Endodermal cell (in vitro differentiated cells): ENCODE measurements at places on chromosomes 5 and 9. TPM values are rescaled to one million over a fixed set of nuclear protein-coding genes. Genes with fewer than 3 reads are reported as not detected.

GRCh38 chr9:76302947-76303550 is 91.2 kb downstream of the RFK start:
- DNase-seq, result no peak

- DNase-seq, result no peak
These were observed 112.3 kb downstream of the VCAN start for GRCh38 chr5:83583859-83584258.

AJM1 gene
- 1.4 to 2.8 TPM (median 2.1 TPM) in 3 replicates for total RNA-seq

MEIKIN gene
- not detected in 3 replicates for total RNA-seq

GRCh38 chr5:14678773-14679334 is 14.3 kb downstream of the OTULIN start:
- DNase-seq, result no peak

DNA sequence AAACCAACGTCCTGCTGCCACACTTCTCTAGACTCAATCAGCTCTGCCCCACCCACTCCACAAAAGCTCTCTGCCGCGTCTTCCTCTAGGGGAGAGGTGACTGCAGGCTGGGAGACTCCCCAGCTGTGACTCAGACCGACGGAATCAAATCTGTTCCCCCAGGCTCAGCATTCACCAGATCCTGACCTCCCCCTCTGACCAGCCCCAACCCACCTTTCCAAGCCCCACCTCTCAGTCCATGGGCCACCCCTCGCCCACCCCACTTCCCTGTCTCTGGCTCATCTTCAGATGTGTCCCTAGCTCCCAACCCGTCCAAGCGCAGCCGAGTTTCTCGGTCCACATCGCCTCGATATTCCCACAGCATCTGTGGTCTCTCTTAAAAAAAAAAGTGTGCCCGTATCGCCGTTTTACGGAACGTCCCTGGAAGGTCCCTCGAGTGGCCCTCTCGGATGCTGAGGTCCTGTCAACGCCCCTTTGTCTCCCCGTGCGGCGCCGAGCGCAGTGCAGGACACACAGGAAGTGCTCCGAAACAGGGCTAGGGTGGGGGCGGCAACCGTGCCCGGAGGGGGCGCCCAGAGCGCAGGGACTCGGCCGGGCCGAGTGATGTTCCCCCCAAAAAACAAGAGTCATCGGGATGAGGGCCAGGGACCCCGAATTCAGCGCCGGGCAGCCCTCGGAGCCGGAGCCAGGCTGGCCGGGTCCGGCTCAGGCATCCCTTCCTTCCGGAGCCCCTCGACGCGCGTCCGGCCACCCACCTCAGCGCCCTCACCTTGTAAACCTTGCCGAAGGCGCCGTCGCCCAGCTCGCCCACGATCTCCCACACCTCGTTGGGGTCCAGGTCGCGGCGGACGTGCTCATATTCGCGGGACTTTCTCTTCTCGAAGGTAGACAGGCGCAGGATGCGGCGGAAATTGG is 649 bp downstream of the STK10 start:
- DNase-seq, result peak; percentile 86

SPACA9 gene
- 2.1 and 3.1 TPM in 2 replicates for total RNA-seq

DNA sequence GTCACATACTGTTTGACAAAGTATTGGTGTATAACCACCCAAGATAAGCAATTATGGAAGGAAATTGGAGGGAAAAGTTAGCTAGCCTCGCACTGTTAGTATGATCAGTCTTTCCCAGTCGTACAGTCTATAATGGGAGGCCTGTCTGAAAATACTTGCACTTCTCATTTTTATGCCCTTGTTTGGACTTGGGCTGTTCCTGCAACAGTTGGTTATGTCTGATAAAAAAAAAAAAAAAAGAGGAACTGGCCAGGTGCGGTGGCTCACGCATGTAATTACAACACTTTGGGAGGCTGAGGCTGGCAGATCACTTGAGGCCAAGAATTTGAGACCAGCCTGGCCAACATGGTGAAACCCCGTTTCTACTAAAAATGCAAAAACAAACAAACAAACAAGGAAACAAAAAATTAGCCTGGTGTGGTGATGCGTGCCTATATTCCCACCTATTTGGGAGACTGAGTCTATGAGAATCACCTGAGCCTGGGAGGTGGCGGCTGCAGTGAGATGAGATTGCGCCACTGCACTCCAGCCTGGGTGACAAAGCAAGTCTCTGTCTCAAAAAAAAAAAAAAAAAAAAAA is 58.3 kb upstream of the ANKRD33B start:
- no peak for DNase-seq

DNA sequence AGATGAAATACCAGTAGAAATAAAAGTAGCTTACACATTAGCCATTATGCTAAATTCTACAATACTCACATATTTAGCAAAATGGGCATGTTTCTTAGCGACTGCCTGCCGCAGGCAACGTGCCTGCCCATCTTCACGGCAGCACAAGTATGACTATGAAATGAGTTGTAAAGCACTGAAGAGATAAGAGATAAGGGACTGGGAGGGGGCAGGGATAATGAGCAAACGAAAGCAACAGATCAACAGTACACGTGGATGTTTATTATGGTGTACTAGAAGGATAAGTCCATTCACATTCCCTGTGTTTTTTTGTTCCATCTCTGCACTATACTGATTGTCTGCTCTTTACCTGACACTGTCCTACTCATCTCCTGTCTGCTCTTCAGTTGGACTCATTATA is 44.1 kb upstream of the KCNN2 start:
- DNase-seq, result no peak

DNA sequence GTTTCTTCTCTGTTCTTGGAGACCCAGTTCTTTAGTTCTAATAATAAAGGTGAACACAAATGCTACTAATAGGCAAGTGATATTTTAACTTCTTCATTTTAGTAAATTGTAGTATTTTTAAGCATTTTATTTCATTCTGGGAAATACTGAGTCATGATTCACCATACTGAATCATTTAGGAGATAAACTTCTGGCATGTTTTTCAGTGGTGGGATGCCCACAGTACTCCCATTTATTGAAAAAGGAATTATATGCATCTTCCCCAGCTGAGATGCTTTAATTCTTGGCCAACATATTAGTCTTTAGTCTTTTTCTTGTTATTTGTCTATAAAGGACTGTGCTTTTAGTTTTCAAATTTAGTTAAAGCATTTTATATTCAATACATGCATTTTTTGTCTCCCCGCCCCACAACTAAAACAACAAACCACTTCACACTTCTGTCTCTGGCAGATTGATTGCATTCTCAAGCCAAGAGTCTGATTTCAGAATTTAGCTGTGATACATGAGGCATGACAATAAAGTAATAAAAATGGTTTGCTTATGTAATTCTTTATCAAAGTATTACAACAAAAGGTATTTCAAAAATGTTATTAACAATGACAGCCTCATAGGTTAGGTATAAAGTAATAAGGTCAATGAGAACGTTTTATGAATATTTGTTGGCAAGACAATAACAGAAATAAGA is 125.2 kb upstream of the CDH18 start:
- DNase-seq, result no peak

- DNase-seq, result no peak
These were observed 38.1 kb upstream of the SSBP2 start for GRCh38 chr5:81789033-81789432.

DNA sequence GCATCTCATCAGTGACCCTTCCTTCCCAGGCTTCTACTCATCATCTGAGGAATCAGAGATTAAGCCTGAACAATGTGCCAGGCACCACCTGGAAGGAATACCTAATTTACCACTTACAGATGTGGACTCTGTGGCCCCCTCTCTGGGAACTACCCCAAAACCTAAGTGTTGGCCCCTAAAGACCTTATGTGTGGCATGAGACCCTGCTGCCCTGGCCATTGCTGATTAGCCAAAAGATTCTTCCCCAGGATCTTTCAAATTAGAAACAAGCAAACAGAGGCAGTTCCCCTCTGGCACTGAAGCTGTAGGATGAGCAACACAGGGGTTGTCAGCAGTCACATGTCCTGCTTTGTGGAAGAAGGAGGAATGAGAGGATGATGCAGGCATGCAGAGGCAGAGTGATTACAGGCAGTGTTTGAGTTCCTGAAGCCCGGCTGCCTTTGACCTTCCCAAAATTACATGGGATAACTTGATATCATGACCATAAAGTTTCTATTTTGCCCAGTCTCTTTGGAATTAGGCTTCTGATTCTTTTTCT is 10.6 kb downstream of the SPINK4 start:
- DNase-seq, result no peak

GRCh38 chr5:177431317-177432142 is 5.1 kb downstream of the GRK6 start:
- DNase-seq, result no peak

DNA sequence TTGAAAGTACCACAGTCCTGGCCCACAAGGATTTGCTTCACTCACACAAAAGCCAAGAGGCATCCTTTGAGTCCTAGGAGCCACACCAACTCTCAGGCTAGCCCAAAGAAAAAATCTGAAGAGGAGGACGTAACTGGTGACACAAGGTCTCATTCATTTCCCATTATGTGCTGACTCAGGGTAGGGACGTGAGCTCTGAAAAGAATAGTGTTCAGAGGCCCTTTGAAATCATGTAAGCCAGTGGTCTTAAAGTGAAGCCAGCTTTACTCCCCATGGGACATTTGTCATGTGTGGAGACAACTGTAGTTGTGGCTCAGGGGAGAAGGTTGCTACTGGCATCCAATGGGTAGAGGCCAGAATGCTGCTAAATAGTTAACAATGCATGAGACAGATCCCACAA is 332.4 kb downstream of the KCTD16 start:
- no peak for DNase-seq

GRCh38 chr5:53779541-53779981 is 219.1 kb downstream of the NDUFS4 start:
- DNase-seq, result no peak

- DNase-seq, result peak; percentile 96
These were observed 1.4 kb upstream of the ADAMTSL2 start for GRCh38 chr9:133532937-133533668.

- DNase-seq, result peak; percentile 61
These were observed 105.6 kb upstream of the PCA3 start for GRCh38 chr9:76658510-76659231.

GRCh38 chr5:2009986-2010914 is 127.5 kb upstream of the IRX4 start:
- peak; percentile 28 for DNase-seq

DNA sequence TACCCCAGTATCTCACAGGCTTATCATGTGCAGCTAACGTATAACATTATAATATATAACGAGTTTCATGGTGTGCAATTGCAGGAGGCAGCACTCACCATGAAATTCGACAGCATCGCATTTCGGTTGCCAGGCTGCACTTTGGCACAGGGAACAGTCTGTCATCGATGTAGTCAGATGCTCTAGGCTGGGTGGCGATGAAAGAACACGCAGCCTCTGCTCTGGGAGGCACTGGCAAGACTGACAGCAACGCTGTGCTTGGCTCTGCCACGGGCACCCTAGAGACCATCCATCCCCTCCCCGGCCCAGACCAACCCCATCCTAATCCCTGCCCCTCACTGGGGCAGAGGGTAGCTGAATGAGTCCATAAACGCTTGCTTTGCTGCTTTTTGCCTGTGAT is 290.8 kb downstream of the MED10 start:
- DNase-seq, result no peak

PNPLA7 gene
- total RNA-seq, result 2.3 and 2.4 TPM in 2 replicates

DNA sequence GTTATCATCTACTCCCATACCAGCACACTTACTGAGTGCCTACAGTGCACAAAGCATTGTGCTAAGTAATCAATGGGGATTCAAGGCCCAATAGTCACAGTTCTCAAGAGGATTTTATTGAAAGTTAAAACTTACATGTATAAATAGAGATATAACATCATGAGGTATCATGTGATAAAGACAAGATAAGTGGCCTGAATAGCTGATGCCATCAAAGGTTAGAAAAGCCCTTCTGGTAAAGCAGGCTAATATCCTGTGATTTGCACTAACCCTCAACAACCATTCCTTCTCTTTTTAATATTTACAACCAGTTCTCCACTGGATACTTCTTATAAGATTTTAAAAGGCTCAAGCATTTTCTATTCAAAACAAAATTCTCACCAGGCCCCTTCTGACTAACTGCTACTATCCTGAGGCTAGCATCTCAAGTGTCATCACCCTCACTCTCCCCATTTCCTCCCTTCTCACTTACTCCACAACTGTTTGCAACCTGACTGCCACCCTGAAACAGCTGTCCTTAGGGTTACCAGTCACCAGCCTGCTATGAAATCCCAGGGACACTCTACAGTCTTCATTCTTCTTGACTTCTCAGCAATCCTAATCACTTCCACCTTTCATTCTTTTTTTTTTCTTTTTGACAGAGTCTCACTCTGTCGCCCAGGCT is 377.9 kb downstream of the ENC1 start:
- DNase-seq, result no peak

DNA sequence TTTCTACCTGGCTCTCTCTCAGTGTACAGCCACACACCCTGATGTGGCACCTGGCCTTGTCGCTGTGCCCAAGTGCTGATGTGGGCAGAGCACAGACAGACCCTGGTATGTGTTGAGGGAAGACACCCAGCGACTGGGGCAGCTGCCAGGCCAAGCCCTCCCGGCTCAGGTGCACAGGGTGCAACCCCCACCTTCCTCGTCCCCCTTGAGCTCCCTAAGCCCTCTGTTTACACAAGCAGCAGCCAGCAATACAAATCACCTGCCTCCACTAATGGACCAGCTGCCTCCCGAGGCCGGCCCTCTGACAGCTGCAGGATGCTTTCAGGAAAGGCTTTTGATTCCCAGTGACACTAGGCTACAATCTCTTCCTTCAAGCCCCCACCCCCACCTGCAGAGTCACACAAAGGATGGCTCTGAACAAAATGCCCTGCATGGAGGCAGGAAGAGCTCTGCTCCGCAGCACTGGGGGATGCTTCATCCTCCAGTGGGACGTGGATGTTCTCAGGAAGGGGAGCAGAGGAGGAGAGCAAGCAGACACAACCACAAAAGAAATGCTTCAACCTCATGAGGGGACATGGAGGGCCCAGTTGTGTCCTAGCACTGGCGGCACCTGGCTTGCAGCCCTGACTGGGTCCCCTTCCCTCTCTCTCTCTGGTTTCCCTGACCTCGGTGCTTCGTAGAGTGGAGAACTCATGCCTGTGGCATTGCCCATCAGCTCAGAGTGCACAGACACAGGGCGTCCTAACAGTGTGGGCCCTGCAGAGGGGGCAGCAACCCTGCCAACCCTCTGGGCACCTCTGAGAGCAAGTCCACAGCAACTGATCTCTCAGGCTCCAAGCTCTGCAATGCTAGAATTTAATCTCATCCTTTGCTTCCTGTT is 140.8 kb downstream of the BARX1 start:
- DNase-seq, result peak; percentile 73

PDE8B gene
- 0.51 to 1.8 TPM (median 1.4 TPM) in 3 replicates for total RNA-seq

GRCh38 chr9:36039696-36040095 is 3.0 kb downstream of the RECK start:
- DNase-seq, result no peak

- DNase-seq, result peak; percentile 89
These were observed 7.6 kb upstream of the BARX1 start for GRCh38 chr9:93962561-93963440.

GRCh38 chr9:30301271-30301963 is 2083.0 kb upstream of the ACO1 start:
- DNase-seq, result no peak

DNA sequence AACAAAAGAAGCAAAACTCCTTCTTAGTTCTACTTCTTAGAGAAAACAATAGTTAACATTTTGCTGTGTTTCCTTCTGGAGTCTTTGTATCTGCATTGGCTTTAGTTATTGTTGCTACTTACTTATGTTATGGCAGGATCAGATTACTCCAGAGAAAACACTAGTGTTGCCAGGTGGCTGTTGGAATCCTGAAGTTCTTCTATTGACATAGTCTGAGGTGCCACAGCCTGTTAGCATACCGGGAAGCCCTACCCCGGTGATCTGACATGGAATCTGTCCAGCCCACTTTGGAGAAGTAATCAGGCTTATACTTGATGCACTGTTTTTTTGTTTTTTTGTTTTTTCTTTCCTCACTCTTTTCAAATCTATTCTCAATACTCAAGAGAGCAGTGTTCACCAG is 68.5 kb upstream of the CEP78 start:
- no peak for DNase-seq
